Stimulated activated CD4-positive, alpha-beta T cell treated with anti-CD3 and anti-CD28 coated beads, Interleukin-2, amount 100 ng/mL, for 48 hours (primary cell): ENCODE measurements at places on chromosomes 5 and 9.

DNA sequence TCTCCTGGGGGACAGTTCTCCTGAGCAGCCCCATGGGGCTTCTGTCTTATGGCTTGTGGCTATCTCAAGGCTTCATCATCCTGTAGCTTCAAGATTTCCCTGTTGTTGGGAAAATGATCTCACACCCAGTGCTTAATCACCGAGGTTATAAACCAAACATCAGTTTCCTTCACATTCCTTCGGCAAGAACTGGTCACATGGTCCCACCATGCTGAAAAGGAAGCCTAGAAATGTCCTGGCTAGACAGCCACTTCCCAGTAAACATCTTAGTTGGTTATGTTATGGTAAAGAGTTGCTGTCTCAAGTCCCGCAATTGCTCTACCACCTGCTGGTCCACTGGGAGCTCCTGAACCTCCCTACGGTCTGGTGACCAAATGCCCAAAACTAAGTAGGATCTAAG lies 66.0 kb downstream of the RAB3C start:
- DNase-seq: no peak

DNA sequence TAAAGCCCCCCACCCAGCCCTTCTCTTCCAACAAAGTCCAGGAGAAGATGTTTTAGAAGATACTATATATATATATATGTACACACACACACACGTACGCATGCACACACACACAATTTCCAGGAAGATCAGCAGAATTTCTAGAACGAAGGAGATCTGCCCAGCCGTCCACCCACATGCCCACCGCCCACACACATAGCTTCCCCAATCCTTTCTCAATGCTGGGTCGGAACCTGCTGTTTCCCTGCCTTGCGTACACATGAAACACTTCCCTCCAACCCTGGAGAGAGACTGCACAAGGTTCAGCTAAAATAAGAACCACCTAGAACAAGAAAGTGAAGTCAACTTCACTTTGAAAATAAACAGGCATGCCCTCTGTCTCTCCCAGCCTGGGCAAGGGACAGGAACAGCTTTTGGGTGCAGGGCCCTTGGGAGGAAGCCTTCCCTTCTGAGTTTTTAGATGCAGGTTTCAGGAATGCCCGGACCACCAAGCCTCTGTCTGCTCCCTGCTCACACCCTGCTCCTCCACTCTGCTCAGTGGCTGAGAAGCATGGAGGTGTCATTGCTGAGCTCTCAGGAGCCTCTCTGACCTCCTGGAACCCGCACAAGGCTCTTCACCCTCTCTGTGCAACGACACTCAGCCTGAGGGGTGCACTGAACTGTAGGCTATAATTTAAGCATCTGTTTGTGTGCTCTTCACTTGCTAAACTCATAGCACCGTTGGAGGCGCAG lies 149.4 kb downstream of the C5orf15 start:
- no peak for DNase-seq

DNA sequence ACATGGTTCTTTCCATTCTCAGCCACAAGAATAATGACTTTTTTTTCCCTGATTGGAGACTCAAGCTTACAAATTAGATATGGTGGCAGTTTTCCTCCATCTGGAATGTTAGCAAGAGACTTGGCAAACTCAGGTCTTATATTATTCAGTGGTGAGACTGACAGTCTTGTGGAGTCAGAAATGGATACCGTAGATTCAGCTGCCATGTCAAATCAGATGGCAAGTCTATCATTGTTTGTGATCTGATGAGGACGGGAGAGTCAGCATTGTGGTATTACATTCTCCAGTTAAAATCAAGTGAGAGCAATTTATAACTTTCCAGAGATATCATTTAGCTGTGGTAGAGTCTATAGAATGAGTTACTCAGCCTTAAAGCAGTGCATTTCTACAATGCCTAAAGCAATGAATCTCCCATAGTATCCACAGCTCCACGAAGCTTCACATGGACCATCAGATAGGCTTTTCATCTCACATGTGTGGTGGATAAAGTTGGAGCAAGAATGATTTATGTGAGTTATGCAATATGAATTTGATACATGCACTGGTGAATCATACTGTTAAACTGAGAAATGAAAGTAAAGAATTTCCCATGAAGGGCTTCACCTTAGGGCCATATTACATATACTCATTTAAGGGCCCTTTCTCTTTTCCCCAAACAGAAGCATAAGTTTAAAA lies 430.6 kb downstream of the ZNF608 start:
- DNase-seq: no peak

DNA sequence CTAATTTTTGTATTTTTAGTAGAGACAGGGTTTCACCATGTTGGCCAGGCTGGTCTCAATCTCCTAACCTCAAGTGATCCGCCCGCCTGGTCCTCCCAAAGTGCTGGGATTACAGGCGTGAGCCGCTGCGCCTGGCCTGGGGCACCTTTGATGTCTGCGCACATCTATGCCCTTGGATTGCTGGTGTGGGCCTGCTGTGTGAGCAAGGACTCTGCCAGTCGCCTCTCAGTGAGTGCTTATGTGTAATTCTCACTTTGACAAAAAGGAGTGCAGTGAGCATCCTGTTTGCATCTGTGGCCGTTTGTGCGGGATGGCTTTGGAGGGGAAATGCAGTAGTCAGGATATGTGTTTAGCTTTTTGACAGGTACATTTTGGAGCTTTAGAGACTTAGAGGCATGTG lies 9.4 kb downstream of the WDR5 start:
- DNase-seq: no peak

DNA sequence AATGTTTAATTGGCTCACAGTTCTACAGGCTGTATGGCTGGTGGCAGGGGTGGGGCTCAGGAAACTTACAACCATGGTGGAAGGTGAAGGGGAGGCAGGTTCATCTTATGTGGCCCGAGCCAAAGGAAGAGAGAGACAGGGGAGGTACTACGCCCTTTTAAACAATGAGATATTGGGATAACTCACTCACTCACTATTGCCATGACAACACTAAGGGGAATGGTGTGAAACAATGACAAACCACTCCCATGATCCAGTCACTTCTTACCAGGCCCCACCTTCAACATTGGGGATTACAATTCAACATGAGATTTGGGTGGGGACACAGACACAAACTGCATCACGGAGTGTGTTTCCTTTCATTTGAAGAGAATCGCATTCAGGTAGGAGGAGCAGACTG lies 220.9 kb downstream of the GADD45G start:
- no peak for DNase-seq

GRCh38 chr5:164052536-164053093 lies 547.2 kb downstream of the MAT2B start:
- no peak for DNase-seq

GRCh38 chr5:148558892-148559291 lies 95.4 kb downstream of the HTR4 start:
- no peak for DNase-seq

DNA sequence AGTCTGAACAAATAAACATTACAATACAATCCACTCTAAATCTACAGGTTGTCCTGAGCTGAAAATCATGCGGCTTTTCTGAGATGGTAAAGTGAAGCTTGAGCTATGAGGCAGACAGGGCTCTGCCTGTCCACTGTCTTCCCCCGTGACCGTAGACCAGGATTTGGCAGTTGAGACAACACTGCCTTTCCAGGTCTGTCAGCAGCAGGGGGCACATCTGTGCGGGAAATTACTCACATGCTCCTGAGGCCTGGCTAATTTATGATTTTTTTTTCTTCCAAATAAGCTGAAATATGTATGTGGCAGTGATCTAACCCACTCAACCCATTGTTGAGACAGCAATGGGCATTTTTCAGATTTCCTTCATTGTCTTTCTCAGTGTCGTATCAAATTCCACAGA lies 307.9 kb downstream of the FBXL7 start:
- DNase-seq: no peak
